HuH-7 (cell line): ENCODE measurements at places on chromosomes 16 and 17.

DNA sequence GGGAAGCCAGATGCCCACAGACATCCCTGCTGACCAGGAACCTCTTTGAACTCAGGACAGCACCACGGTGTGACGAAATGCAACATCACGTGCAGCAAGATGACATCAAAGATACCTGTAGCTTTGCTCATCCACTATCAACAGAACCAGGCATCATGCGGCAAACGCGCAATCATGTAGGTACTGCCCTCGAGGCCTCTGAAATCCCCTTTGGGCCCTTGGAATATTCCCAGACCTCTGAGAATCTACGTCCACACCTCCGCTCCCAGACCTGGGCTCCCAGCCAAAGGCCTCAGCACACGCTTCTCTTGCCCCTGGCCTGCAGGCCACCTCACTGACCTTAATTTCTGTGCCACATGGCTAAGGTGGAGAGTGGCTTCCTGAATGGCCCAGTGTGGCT, 7.3 kb downstream of the CX3CL1 start:
- no peak for DNase-seq

- no peak for DNase-seq
Measured at GRCh38 chr16:2008631-2009163, 924 bp downstream of the ZNF598 start.

- DNase-seq = no peak
Measured at GRCh38 chr16:29777576-29778350, at the start of gene ZG16. ZG16 (plus strand) TSS chr16:29778256; CDS start chr16:29779267, 1,011 bp downstream.

DNA sequence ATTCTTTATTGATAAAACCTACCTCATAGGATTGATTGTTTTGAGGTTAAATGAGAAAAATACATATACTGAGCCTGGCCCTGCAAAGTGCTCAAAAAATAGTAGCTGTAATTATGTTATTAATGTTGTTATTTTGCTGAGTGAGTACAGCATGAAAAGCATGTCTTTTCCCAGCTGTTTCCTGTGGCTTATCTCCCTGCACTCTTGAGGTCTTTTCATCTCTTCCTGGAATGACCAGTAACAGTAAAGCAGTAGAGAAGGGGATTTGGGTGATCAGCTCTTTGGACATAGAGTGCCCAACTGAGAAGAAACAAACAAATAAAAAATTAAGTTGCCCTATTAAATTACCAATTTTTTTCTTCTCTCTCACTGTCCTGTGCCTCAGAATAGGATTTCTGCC, 53.7 kb downstream of the NFAT5 start:
- no peak for DNase-seq

- DNase-seq = peak; percentile 15
Measured at GRCh38 chr16:50153596-50154419, 702 bp downstream of the TENT4B start.

- DNase-seq = no peak
Measured at GRCh38 chr16:54437921-54438320, 151.3 kb upstream of the IRX3 start.

GRCh38 chr17:73165616-73166404, 1.0 kb downstream of the SSTR2 start:
- DNase-seq = peak; percentile 36

GRCh38 chr16:12390644-12391043, 413.0 kb downstream of the CPPED1 start:
- no peak for DNase-seq

- DNase-seq = no peak
Measured at GRCh38 chr16:30753596-30753995, 5.4 kb downstream of the PHKG2 start.

DNA sequence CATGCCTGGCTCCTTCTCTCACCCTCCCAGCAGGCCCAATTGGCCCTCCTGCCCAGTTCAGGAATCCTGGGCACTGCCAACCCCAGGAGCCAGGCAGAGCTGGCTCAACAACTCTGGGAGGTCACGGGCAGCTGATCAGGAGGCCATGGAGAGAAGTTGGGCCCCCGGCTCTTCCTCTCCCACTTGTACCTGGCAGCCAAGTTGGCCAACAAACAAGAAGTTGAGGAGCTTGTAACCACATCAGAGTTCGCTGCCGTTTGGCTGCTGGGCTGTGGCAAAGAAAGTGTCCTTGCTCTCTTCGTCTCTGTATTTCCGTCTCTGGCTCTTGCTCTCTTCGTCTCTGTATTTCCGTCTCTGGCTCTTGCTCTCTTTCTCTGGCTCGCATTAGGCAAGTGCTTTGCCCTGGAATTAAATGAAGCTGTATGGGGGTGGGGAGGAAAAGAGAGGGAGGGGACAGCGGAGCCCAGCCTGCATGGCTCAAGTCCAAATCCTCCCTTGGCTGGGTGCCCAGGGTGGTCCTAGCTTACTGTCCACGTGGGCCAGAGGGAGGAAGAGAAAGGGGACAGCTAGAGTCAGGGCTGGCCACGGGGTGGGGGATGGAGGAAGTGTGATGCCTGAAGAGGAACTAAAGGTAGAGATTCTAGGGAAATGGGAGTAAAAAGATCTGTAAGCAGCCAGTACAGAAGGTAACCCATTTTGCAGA, 7.8 kb upstream of the TMEM132E start:
- DNase-seq = no peak

DNA sequence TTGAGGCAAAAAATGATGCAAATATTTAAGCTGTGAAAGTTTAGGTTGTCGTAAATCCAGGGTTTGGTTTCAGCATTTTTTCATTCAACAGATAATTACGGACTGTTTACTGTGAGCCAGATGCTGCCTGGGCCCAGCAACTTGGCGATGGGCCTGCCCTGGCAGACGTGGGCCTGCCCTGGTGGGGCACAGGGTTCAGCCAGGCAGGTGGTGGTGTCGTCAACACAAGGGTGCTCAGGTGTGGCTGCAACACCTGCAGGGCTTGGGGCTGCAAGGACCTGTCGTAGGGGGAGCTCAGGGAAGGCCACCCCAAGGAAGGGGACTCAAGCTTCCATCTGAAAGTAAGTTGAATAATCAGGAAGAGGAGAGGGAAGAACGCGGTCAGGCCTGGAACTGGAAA, 15.1 kb downstream of the ZC3H18 start:
- DNase-seq = no peak

- no peak for DNase-seq
Measured at GRCh38 chr16:88013091-88013609, 61.9 kb downstream of the BANP start.

GRCh38 chr16:88781140-88782077, 3.6 kb downstream of the PIEZO1 start:
- DNase-seq = no peak
